Activated naive CD8-positive, alpha-beta T cell treated with anti-CD3 and anti-CD28 coated beads, Interleukin-2, amount 10 ng/mL, durations not matched to agents 7 days and 5 days (primary cell): ENCODE measurements at places on chromosomes 3 and 15. TPM values are rescaled to one million over a fixed set of nuclear protein-coding genes. Genes with fewer than 3 reads are reported as not detected.

DNA sequence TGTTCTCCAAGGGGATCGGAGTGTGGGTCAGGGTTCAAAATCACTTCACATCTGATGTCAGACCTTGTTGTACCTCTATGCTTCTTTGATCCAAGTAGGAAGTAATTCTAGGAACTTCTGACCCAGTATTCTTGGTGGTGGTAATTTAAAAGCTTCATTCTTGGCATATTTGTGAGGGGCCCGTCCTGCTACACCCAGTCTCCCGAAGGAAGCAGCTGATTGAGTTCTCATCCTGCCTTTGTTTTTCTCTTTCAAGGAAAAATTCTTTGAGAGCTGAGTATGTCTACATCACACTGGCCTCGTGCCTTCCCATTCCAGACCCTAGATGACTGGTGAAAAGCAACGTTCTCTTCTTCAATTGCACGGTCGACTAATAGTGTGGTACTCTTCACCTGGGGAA is 234.4 kb upstream of the TPRG1 start:
- H3K27ac ChIP-seq: no peak overlapping the region
- H3K4me3 ChIP-seq: no peak overlapping the region
- H3K36me3 ChIP-seq: peaks cover 2% of the 10 kb centered on the region
- no peak for DNase-seq

- H3K36me3 ChIP-seq: peaks cover 24% of the 10 kb centered on the region
- H3K27ac ChIP-seq: no peak overlapping the region
- H3K27me3 ChIP-seq: no peaks in the 10 kb centered on the region
- peaks cover 6% of the 10 kb centered on the region for H3K4me1 ChIP-seq
- H3K4me3 ChIP-seq: no peak overlapping the region
- no peak for DNase-seq
Measured at GRCh38 chr3:67011414-67012131, 13.5 kb downstream of the KBTBD8 start.

- H3K27ac ChIP-seq: peak overlapping the region; percentile 47
- no peak overlapping the region for H3K4me3 ChIP-seq
- peaks cover 8% of the 10 kb centered on the region for H3K27me3 ChIP-seq
- peaks cover 15% of the 10 kb centered on the region for H3K36me3 ChIP-seq
Measured at GRCh38 chr15:30882849-30883433, 20.8 kb upstream of the FAN1 start.

DNA sequence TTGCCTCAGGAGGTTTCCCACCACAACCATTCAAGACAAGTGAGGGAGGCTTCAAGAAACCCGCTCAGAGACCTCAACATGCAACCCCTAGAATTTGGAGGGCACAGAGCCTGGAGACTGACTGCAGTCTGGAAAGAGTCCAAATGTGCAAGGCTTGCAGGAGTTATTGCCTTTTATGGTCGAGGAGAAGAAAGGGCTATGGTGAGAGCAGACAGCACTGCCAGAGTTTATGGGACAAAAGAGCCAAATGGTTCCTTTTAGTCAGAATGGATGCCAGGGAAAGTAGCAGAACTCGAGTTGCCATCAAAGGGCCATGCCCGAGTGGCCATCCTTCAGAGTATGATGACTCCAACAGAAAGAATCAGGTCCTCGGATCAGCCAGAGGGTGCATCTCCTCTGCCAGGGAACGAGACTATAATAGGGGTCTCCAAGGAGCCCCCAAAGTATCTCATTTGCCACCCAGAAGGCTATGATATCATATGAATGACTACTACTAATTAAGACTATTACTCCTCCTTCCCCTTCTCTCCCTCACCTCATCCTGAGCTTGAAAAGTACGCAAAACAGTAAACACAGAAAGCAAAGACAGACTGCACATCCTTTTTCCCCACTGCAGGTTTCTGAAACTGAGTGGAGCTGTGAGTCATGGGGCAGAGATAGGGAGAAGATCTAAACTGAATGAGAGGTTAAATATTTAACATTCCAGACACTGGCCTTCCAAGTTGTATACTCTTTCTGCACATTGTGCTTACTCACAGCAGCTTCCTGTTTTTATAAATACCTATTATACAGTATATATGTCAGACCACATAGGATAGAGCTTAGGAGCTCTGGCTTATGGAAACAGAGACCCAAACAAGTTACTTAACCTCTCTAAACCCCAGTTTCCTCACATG is 33.9 kb upstream of the TMCO5A start:
- no peaks in the 10 kb centered on the region for H3K27me3 ChIP-seq
- DNase-seq: no peak
- no peak overlapping the region for H3K4me3 ChIP-seq
- no peaks in the 10 kb centered on the region for H3K36me3 ChIP-seq
- H3K27ac ChIP-seq: no peak overlapping the region

Gene ARHGAP11A
- total RNA-seq: 108 TPM

- no peaks in the 10 kb centered on the region for H3K27me3 ChIP-seq
- no peak overlapping the region for H3K4me3 ChIP-seq
- no peak overlapping the region for H3K27ac ChIP-seq
Measured at GRCh38 chr3:153343988-153344782, 182.2 kb downstream of the RAP2B start.

Gene GOLGA8K
- 2.0 TPM for total RNA-seq

GRCh38 chr3:95725770-95726169 is 1088.6 kb upstream of the EPHA6 start:
- H3K27me3 ChIP-seq: no peaks in the 10 kb centered on the region
- no peak overlapping the region for H3K27ac ChIP-seq
- DNase-seq: no peak
- H3K36me3 ChIP-seq: no peaks in the 10 kb centered on the region
- H3K4me1 ChIP-seq: no peaks in the 10 kb centered on the region

- no peak overlapping the region for H3K4me3 ChIP-seq
- DNase-seq: no peak
- no peak overlapping the region for H3K27ac ChIP-seq
- H3K4me1 ChIP-seq: peaks cover 5% of the 10 kb centered on the region
- no peaks in the 10 kb centered on the region for H3K36me3 ChIP-seq
Measured at GRCh38 chr3:49652218-49652902, 21.8 kb upstream of the APEH start.

DNA sequence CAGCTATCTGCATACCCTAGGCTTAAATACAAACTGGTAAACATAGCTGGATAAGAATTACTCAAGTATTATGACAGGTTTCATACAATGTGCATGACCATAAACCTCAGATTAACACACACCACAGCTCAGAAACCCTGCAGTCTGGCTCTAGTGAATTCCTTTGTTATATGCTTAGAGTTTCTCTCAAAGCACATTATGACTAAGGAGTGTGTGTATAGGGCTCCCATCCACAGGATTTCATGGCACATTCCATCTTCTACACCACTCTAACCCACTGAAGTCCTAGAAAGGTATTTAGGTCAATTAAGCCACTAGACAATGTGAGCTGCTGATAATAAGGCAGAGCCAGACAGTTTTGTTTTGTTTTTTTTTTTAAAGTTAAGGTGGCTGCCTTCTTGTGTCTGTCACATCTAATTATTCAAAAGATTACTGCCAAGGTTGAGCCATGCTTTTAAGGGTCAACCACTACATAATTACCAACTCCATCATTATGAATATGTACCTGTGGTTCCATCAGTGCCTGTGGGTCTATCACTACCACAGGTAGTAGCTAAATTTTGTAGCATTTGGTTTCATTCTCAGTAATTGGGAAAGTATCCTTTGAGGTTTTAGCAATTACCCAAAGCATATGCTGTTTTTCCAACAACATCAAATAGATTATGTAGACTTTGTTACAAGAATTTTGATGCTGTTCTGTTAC is 107.0 kb downstream of the ALCAM start:
- H3K36me3 ChIP-seq: peaks cover 2% of the 10 kb centered on the region
- peaks cover 1% of the 10 kb centered on the region for H3K4me1 ChIP-seq
- H3K27me3 ChIP-seq: no peaks in the 10 kb centered on the region
- H3K4me3 ChIP-seq: no peak overlapping the region
- H3K27ac ChIP-seq: no peak overlapping the region
- no peak for DNase-seq

Gene AQP9
- total RNA-seq: 0.20 TPM

DNA sequence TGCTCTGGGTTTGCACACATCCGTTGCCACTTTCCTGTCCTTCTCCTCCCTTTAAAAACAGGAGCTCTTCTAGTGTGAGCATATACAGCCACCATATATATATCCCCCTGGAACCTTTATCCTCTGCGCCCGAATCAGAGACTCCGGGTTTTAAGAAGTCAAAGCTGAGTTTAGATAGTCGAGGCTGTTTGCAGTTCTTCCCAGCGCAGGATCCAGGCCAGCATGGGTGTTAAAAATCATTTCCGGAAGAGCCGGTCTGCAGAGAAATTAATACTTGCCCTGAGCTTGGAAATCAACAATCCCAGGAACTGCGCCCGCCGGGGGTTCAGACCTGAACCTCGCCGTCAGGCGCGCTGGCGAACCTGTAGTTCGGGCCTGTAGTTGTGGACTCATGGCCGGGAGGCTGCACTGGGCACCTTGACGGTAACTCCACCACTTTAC is 2.3 kb downstream of the SHOX2 start:
- peaks cover 1% of the 10 kb centered on the region for H3K36me3 ChIP-seq
- peak overlapping the region; percentile 5 for H3K27ac ChIP-seq
- peaks cover 33% of the 10 kb centered on the region for H3K4me1 ChIP-seq
- DNase-seq: peak; percentile 32

DNA sequence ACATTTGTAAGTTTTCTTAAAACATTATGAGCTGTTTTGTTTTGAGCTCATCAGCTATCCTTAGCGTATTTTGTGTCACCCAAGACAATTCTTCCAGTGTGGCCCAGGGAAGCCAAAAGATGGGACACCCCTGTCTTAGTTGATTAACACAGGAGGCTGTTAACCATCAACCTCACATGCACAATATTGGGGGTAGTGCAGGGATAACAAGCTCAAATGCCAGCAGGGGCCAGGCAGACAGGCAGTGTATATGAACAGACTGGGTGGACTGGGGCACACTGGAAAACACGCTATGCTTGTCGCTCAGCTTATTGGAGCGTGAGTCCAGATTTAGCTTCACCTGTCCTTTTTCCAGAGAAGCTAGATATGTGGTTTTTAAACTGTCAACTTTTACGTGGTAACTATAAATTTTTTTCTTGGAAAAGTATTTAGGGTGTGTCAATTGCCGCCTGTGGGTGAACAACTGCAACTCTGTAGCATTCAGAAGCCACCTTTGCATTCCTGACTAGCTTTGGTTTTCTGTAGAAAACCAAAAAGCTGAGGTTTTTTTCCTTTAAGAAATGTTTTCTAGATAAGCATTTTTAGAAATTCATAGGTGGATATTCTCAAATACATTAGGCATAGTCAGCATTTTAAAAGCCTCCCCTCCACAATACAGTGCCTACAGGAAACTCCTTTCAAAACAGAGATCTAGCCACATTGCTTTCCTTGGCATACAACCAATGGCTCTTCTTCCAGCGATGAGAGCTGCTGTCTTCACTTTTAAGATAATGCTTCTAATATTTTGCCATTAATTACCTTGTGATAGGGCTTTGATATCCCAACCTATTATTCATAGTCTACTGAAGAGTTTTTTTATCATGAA is 14.6 kb downstream of the PSMD6 start:
- H3K27ac ChIP-seq: no peak overlapping the region
- DNase-seq: no peak
- peaks cover 16% of the 10 kb centered on the region for H3K4me1 ChIP-seq
- no peaks in the 10 kb centered on the region for H3K27me3 ChIP-seq
- H3K36me3 ChIP-seq: peaks cover 32% of the 10 kb centered on the region

GRCh38 chr15:81751816-81752545 is 293.8 kb downstream of the MEX3B start:
- H3K27me3 ChIP-seq: peaks cover 3% of the 10 kb centered on the region
- H3K4me1 ChIP-seq: no peaks in the 10 kb centered on the region
- H3K4me3 ChIP-seq: no peak overlapping the region
- H3K36me3 ChIP-seq: no peaks in the 10 kb centered on the region
- no peak overlapping the region for H3K27ac ChIP-seq

Gene TMEM212
- total RNA-seq: not detected

Gene NANOGP8
- total RNA-seq: not detected
